Stimulated activated CD4-positive, alpha-beta T cell treated with anti-CD3 and anti-CD28 coated beads, Interleukin-4, amount 100 ng/mL, for 1 hour (primary cell): ENCODE measurements at places on chromosomes 13 and 19.

DNA sequence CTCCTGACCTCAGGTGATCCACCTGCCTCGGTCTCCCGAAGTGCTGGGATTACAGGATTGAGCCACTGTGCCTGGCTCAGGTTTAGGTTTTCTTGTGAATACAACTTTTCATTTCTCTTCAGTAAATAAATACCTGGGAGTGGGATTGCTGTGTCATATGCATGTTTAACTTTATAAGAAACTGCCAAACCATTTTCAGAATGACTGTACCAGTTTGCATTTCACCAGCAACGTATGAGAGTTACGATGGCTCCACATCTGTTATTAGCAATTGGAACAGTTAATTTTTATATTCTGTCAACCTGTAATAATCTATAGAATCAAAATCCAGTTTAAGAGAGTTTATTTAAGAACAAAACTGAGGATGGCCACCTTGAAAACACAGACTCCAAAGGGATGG lies 52.2 kb downstream of the TEX26 start:
- DNase-seq: no peak

DNA sequence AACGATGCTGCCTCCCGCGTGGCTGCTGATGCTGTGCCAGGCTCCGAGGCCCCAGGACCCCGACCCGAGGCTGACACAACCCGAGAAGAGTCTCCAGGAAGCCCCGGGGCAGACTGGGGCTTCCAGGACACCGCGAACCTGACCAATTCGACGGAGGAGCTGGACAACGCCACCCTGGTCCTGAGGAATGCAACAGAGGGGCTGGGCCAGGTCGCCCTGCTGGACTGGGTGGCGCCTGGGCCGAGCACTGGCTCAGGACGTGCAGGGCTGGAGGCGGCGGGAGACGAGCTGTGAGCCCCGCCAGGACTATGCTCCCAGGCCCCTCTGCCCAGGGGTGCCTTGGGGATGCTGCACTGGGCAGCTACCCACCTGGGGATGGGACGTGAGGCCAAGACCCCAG lies 10.7 kb downstream of the SIRT6 start:
- DNase-seq: no peak

DNA sequence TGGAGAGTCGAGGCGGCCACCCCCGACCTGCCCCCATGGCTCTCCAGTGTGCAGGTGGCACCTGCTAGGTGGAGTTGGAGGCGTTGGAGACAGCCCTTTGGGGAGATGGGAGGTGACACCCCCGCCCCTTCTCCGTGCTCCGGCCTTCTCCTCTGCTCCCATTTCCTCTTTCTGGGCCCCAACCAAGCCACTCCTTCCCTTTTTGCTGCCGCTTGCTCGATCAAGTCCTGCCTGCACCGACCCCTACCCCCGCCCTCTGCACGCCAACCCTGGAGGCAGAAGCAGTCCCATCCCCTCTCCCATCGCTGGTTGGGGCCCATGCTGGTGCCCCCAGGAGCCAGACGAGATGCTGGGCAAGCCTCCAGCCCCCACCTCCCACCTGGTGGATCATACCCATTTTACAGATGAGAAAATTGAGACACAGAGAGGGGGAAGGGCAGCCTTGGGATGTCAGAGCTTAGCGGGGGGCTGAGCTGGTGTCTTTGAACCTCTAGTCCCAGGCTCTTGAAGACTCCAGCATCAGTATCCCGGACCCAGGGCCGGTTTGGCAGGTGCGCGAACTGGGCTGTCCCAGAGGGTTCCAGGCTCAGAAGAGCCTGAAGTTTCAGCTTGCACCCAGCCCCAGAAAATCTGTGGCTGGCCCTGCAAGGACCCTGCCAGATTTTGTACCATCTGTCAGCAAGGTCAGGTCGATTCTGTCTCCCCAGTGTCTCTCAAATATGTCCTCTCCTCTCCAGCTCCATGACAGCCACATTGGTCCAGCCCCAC lies 10.3 kb downstream of the GNA15 start:
- DNase-seq: no peak

GRCh38 chr19:34184880-34185491 lies 12.7 kb downstream of the LSM14A start:
- DNase-seq: no peak

DNA sequence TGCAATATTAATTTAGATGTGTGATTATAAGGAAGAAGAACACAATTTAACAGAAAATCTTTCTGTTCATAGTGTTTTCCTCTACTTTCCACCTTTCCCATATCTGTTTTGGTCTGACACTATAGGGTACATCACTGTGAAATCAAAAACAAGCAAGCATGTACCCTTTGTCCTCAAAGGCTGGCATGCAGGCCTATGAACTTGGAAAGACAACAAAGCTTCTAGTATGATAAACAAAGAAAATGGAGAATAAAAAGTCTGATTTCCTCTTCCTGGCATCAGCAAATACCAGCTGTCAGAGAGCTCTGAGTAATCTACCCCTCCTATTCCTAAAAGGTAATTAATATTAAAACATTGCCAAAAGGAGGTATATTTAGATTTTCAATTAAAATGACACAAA lies 5.6 kb upstream of the NEK3 start:
- DNase-seq: no peak

DNA sequence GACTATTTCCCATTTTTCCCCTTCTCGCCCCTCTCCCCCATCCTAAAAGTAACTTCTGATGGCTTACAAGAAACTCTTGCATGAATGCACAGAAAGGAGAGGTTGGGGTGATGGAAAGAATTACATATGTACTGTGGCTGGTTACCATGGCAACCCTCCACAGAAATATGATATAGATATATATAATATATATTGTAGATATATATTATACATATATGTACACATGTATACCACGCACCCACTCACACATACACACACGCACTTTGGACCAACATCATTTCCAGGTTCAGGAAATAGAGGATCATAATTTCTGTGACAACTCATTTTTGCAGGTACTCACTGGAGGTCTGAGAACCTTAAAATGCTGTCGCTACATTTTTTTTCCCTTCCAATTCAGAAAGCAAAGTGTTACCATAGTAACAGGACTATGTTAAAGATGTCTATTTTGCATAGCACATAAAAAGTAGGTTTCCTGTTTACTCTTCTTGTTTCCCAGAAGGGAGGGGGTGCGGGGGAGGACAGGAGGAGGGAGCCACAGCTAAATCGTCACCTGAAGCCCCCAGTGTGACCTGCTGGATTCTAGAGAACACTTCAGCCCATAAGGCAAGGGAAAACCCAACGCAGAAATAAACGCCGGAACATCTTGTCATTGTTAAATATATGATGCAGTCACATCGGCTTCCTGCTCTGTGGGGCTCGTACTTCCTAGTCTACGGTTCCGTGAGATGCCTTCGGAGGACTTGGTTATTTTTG lies 44.7 kb downstream of the EFNB2 start:
- DNase-seq: no peak

DNA sequence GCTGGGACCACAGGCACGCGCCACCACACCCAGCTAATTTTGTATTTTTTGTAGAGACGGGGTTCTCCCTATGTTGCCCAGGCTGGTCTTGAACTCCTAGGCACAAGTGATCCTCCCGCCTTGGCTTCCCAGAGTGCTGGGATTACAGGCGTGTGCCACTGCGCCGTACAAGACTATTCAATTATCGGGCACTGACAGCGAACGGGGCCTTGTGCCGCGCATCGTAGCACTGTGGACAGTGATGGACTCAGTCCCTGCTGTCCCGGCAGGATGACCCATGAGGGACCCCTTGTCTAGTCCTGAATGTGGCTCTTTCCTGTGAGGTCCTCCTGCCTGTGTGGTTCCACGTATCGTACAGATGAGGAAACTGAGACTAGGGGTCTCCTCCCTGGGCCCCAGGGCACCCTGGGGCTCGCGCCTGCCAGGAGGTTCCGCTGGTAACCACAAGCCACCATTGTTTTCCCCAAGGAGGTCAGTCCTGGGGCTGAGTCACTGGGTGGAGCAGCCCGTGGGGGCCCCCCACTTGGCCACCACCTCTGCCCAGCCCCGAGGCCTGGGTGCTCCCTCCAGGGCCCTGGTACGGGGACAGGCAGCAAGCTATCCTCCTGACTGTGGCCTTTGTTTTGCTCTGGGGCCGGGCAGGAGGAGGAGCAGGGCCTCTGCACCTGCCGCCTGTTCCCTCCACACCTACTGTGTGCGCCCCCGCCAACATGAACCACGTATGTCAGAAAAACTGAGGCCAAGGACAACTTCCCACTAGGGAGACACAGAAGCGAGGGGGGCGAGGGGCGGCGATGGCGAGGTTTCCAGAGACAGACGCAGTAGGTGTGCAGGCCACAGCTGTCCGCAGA lies 2.9 kb upstream of the TCF3 start:
- no peak for DNase-seq

- no peak for DNase-seq
Measured at GRCh38 chr19:47492137-47492533, 8.1 kb upstream of the KPTN start.
